Osteoblast (primary cell): ENCODE measurements at places on chromosomes 13 and 19. TPM values are rescaled to one million over a fixed set of nuclear protein-coding genes. Genes with fewer than 3 reads are reported as not detected.
A peak's percentile ranks its signal among the peaks of the same experiment; 100 is the strongest.

Gene ZNF160
- 47.7 and 51.8 TPM in 2 replicates for total RNA-seq

Gene ZNF578
- 2.4 and 2.5 TPM in 2 replicates for total RNA-seq

Gene LYPD5
- total RNA-seq, result 0.29 and 0.72 TPM in 2 replicates

Gene CILP2
- total RNA-seq, result 0.72 and 0.88 TPM in 2 replicates

Gene FFAR3
- total RNA-seq, result not detected in 2 replicates

DNA sequence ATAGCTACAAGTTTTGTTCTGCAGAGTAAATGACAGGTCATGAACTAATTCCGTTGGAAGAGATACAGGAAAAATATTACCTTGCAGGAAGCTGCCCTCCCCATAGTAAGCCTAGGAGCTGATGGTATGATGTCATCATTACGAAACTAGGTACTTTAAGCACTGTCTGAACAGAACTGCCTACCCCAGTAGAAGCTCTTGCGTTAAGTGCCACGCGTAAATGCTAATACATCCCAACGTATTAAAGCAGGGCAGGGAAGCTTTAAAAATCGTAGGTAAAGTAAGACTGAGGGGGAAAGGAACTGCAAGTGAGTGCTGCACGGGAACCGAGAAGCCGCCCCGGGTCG lies 572 bp downstream of the UGGT2 start:
- peak; percentile 89 for DNase-seq

DNA sequence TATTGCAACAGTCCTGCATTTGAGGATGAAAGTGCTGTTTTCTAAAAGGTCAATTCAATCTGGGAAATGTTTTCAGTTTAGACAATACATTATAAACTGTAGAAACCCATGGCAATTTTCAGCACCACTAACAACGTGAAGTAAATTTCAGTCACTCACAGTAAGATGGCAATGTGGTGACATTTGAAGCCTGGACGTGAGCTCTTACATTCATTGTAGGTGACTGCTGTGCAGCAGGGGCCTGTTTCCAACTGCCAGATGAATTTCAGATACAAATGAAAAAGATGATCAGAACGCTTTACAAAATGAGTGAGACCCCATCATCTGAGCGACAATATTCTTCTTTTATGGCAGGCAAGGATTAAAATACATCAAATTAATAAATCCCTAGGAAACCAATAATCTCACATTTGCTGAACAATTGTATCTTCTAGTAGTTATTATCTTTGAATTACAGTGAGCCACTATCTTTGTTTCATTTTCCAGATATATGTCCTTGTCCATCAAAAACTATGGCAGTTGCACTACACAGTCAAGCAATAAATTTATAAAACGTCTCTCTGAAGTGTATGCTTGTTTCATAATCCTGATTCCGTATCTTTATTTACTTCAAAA lies 1816.8 kb downstream of the OLFM4 start:
- no peak for DNase-seq

DNA sequence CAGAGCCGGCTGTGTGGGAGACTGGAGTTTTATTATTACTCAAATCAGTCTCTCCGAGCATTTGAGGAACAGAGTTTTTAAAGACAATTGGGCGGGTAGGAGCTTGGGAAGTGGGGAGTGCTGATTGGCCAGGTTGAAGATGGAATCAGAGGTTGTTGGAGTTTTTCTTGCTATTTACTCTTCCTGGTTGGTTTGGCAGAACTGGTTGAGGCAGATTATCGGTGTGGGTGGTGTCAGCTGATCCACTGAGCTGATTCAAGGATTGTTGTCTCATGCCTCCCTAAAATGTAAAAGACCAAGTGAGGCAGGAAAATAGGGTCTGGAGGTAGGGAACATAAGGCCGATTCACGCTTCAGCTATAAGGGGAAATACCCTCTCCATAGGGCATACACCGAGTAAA lies 1.3 kb upstream of the TDRD12 start:
- peak; percentile 17 for DNase-seq

DNA sequence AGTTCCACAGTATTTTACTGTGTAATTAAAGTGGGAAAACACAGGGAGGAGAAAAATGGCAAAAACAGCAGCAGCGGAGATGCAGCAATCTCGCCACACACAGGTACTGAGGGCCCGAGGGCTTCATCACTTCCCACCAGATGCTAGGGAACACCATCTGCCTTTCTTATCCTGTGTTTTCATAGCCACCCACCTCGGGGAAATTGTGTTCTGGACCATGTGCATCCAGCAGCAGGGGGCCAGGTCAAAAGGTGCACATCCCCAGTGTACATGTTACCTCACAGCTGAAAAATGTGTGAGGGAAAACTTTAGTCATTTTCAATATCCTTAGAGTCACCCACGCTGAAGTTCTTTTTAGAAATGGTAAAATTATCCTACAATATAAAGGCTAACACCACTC lies 30.2 kb downstream of the PDCD5 start:
- DNase-seq, result no peak

GRCh38 chr19:56778351-56778750 lies 62.2 kb downstream of the PEG3 start:
- no peak for DNase-seq

DNA sequence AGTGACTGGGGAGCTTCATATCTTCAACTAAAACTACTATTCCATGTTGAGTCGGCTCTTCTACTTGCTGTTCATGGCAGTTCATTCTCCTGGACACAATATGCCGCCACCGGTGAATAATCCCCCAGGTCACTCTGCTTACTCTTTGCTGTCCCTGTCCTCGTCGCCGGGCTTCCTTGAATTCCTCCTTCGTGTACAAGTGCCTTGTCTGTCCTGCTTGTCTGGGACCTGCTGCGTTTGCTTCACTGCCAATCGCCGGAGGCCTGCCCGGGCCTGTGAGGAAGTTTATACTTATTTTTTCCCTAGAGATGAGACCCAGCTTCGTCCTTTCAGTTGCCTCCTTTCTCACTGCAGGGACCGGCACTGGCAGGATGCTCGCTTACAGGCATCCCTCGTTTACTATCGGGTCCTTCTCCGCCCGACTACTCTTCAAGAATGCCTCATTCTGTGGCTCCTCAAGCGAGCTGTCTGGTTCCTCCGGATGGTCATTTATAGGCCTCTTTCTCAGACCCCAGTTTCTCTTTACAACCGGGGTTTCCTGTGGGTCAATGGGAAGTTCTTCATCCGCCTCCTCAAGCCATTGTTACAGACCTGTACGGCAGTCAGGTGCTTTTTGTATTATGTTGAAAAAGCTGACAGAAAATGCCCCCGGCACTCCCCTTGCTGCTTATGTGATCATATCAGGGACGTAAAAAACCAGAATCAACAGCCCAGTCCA lies 5.5 kb upstream of the ERVV-1 start:
- DNase-seq, result no peak

DNA sequence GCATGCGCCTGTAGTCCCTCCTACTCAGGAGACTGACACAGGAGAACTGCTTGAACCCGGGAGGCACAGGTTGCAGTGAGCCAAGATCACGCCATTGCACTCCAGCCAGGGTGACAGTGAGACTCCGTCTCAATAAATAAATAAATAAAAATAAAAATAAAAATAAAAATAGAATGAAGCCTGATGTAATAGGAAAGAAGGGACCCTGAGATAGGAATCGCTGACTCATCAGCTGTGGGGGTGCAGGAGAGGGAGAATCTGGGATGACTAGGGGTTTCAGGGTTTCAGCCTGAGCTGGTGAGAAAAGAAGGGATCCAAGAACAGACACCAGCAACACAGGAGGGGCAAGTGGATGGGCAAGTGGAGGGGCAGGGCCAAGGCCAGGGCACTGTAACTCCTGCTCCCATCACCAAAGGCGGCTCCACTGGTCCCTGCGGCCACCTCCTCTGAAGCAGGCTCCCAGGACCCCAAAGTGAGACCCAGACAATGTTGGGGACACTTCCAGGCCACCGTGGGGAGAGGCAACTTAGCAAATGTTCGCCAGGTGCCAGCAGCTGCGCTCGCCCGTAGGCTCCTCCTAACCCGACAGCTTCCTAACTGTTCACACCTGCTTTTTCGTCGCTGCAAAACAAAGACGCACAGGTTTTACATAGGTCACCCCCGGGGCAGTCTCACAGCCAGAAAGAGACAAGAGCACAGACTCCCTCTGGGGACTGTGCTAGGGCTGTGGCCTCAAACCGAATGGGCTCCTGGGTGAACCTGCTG lies 1.2 kb downstream of the HAUS8 start:
- DNase-seq, result peak; percentile 68

GRCh38 chr19:34269968-34270621 lies 15.7 kb downstream of the GARRE1 start:
- DNase-seq, result peak; percentile 88

DNA sequence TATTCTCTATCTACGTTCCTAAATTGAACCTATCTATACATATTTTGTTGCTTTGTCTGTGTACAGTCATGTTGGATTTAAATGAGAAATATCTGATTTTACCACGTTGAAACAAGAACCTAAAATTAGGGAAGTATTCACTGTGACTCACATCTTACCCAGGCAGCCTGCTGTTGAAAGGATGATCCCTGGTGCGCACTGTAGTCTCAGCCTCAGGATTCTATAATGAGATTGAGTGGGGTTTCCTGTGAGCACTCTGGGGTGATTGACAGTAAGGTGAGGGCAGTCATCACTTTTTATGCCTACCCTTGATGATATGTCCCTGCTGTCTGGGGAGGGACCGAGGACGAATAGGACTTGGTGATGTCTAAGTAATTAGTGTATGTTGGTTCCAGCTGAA lies 35.4 kb downstream of the PCCA start:
- peak; percentile 43 for DNase-seq

DNA sequence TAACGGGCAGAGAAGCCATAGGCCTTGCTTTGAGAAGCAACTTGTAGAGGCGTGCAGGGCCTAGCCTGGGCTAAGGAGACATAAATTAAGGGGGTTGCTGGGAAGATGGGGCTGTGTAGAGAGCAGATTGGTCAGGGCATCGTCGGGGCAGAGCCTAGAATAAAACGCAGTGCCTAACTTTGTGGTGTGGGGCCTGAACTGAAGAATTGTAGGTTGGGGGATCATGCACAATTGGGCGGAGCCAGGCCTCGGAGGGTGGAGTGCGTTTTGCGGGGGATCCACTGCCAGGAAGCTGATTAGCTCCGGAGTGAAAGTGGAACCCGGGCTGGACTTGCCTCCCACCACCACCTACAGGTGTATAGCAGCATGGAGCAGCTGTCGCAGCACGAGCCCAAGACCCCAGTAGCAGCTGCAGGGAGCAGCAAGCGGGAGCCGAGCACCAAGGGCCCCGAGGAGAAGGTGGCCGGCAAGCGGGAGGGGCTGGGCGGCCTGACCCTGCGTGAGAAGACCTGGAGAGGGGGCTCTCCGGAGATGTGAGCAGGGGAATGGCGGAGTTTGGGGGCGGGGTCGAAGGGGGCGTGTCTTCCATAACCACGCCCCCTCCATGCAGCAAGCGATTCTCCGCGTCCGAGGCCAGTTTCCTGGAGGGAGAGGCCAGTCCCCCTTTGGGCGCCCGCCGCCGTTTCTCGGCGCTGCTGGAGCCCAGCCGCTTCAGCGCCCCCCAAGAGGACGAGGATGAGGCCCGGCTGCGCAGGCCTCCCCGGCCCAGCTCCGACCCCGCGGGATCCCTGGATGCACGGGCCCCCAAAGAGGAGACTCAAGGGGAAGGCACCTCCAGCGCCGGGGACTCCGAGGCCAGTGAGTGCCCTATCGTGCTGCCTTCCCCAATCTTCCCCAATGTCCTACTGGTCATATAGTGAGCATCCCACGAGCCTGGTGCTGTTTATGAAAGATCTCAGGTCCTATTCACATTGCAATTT lies 13.8 kb downstream of the DNASE2 start:
- peak; percentile 96 for DNase-seq

GRCh38 chr19:686589-687297 lies 8.5 kb downstream of the PRSS57 start:
- peak; percentile 31 for DNase-seq

DNA sequence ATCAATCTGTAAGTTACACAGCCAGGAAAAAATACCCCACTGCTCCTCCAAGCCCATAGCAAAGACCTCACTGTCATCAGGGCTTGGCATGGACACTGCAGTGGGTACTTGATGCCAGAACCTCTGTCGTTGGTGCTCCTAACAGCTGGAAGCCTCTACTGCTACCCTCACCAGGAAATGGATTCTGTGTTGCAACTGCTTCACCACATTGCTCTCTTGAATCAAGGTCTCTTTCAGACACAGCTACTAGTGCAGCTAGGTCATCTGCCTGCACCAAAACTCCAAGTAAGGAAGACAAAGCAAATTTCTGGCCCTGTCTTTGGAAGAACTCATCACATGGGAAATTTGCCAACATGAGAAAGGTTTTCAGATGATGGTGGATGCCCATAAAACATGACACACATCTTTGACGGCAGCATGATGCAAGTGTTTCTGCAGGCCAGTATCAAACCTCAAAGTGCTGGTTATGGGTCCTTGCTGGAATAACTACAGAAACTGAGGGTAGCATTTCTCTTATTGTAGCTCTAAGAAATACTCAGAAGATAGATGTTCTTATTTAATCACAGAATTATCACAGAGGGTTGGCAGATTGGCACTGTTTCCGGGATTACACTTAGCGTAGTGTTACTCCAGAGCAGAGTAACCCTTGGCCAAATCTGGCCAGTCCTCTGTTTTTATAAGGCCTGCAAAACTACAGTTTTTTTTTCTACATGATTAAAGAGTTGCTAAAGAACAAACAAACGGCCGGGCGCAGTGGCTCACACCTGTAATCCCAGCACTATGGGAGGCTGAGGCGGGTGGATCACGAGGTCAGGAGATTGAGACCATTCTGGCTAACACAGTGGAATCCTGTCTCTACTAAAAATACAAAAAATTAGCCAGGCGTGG lies 12.9 kb upstream of the PCCA start:
- DNase-seq, result peak; percentile 62

- peak; percentile 96 for DNase-seq
Observed at GRCh38 chr19:44753932-44754749, 5.6 kb downstream of the BCL3 start.

DNA sequence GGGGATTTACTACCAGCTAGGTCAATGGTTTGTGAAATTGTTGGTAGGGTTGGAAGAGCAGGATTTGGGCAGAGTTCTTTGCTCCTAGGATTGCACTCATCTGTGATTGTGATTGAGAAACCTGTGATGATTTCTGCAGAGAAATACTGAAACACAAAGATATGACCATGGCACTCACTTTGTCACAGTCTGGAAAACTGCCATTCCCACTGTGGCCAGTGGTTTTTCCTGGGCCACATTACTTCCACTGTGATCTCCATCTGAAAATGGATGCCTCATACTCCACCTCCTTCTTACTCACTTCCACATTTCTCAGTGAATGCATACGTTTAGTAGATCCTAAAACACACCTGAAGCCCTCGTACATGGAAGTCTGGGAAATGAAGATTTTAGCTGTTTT lies 593.2 kb downstream of the LMO7 start:
- DNase-seq, result no peak

GRCh38 chr13:99442273-99442895 lies 58.9 kb upstream of the TM9SF2 start:
- DNase-seq, result no peak
